ENCODE measurements at places on chromosomes 4 and X.
A peak's percentile ranks its signal among the peaks of the same experiment; 100 is the strongest.

GRCh38 chrX:46626566-46626965 lies 53.0 kb downstream of the CHST7 start:
- peak; percentile 95 for DNase-seq

DNA sequence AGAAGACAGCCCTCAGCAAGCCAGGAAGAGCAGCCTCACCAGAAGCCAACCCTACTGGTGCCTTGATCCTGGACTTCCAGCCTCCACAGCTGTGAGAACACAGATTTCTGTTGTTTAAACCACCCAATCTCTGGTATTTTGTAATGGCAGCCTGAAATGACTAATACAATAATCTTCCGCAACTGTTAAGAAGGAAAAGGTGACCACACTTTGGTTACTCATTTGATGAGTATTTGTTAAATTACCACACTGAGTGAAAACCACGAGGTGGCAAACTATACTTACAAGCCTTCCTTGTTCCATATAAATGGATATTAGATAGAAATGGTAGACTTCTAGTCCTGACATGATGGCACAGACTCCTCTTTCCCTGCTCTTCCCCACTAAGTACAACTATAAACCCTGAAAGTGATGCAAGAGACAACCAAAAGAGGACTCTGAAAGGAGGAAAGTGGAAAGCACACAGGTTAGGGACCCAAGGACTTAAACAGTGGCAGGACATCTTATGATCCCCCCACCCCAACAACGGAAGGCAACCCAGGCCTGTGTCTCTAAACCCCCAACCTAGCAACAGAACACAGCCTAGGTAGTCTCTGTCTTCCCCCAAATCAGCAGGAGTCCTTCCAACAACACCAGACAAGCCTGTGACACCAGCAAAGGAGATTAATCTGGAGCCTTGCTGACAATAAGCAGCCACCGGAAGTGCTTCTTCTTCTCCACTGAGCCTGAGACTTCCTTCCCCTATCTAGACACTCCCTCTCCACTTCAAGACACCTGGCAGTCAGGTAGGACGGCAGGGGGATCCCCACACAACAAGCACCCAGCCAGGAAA lies 12.3 kb downstream of the ZNF182 start:
- no peak for DNase-seq

DNA sequence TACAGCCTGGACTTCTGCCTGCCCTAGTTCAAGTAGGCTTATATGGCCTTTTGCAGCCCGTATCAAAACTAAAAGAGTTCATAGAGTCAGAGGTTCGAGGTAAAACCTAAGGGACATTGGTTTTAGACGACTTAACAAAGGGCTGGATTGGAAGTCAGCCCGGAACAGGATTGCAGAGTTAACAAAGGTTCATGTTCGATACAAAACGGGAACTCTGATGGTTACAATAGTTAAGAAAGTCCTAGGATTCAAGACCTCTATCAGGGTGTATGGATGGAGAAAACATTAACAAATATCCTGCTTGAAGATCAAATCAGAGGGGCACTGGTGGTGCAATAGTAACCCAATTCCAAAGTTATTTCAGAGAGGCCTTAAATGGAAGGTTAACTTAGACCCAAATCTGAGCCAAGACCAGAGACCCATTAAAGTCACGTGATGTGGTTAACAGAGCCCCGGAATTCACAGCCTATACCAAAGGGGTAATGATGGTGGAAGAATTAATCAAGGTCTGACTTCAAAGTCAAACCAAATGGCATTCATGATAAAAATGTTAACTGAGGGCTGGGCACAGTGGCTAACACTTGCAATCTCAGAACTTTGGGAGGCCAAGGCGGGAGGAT lies 656 bp upstream of the ZNF630 start:
- DNase-seq, result no peak

DNA sequence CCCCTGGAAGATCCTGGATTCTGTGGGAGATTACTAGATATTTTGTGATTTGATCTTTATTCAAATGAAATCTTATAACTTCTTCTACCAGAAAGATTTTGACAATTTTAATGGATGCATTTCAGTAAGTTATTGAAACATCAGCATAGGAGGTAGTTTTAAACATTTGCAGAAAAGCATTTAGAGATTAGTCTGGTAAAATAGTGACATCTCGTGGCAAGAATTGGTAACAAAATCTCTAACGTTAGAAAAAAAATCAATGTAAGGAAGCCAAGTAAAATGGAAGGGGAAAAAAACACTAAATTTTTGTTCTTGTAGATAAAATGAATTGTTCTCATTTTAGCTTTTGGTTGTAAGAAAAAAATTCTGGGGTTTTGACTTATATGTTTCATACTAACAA lies 73.3 kb downstream of the TASL start:
- peak; percentile 65 for DNase-seq

- DNase-seq, result no peak
These were observed 47.4 kb downstream of the HAUS3 start for GRCh38 chr4:2194496-2194895.

GRCh38 chrX:10660171-10660570 lies 39.8 kb upstream of the MID1 start:
- no peak for DNase-seq

DNA sequence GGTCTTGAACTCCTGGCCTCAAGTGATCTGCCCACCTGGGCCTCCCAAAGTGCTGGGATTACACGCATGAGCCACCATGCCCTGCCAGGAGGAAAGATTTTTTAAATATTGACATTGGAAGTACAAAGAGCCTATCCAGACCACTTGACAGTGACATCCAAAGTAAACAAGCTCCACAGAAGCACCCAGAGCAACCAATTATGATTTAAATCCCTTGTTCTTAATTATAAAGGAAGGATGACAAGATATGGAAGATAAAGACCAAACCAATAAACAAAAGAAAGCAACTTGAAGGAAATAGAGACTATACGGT lies 27.7 kb upstream of the RPL34 start:
- no peak for DNase-seq

- no peak for DNase-seq
These were observed 714.2 kb downstream of the RPA4 start for GRCh38 chrX:97597954-97598353.

DNA sequence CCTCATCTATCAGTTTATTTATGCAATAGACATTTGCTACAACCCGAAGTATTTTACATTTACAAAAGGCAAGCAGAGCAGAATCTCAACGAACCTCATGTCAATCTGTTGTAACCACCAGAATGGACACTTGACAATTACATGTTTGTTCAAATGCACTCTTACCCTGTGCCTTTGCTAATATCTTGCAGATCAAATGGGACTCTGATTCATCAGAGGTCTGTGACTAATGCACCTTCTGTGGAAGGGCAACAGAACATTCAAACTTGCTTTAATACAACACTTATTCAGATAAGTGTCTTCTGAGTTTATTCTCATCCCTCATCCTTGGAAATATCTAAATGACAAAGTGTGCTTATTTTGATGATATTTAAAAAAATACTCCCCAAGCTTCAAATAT lies 644.7 kb upstream of the PCDH10 start:
- no peak for DNase-seq

DNA sequence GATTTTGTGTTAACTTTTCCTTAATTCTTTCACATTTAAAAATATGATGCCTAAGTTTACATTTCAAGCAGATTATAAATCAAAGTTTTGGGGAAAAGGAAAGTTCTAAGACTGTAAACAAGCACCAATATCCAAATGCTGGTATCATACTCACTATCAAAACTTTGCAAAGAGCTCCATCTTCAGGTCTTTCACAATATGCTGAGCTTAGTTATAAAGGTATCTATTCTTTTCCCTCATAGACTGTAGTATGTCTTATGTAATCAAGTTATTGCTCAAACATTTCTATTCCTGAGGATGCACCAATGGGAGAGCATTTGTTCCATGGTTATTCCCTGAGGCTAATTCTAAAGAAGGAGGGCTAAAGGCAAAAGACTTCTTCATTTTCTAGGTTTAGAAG lies 207.9 kb upstream of the FAM241A start:
- DNase-seq, result peak; percentile 40

- no peak for DNase-seq
These were observed 74.9 kb downstream of the MAGEB10 start for GRCh38 chrX:27882695-27883094.

- DNase-seq, result no peak
These were observed 87.4 kb downstream of the EMCN start for GRCh38 chr4:100430451-100430850.

DNA sequence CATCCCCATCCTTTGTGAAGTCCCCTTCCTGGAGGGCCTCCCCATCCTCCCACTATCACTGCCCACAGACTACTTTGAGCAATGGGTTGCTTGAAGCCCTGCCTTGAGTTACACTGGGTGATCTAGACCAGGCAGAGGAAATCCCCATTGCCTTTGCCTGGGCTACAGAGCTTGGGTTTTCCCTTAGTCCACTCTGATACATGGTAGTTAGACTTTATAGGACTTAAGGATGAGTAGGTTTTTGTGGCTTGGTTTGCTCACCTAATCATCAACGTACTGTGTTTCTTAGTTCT lies 56.6 kb downstream of the TMEM131L start:
- no peak for DNase-seq

DNA sequence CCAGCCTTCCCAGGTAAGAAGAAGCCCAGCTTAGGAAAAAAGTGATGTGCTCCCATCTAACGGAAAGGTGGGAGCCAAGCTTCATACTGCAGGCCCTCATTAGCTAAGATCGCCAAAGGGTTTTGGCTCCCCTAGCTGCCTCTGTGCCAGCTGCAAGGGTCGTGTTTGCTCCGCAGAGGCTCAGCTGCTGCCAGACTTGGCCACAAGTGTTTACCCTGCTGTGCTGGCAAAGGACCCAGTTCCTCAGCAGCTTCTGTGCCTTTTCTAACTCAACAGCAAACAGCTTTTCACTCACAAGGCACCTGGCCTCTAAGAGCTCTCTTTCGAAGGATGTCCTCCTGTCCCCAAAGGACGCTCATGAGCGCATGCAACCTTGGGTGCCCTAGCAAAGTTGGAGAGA lies 12.2 kb upstream of the VMA21 start:
- no peak for DNase-seq

DNA sequence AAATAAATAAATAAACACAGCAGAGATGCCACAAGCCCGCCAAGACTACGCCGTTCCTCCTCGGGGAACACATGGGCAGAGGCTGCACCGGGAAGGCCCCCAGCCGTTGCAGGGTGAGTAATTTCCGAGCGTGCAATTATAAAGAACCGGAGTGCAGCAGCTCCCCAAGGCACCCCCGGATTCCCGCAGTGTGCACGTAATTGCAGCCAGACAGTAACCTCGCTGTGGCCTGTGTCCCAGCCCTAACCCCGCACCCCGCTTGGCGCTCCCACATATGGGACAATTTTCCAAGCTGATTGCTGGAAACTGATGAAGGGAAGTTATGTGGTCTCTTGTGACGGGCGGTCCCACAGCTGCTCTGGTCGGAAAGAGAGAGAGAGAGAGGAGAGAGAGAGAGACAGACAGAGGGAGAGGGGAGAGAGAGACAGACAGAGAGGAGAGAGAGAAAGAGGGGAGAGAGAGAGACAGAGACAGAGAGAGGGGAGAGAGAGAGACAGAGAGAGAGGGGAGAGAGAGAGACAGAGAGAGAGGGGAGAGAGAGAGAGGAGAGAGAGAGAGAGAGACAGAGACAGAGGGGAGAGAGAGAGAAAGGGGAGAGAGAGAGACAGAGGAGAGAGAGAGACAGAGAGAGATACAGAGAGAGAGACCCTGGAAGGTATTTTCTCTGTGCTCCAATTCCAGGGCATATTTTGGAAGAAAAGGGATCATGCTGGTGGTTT lies 275.4 kb downstream of the SHOX start:
- no peak for DNase-seq

- no peak for DNase-seq
These were observed 36.0 kb upstream of the ARSJ start for GRCh38 chr4:114015444-114015899.

- no peak for DNase-seq
These were observed 11.9 kb downstream of the CLRN2 start for GRCh38 chr4:17526695-17527477.

DNA sequence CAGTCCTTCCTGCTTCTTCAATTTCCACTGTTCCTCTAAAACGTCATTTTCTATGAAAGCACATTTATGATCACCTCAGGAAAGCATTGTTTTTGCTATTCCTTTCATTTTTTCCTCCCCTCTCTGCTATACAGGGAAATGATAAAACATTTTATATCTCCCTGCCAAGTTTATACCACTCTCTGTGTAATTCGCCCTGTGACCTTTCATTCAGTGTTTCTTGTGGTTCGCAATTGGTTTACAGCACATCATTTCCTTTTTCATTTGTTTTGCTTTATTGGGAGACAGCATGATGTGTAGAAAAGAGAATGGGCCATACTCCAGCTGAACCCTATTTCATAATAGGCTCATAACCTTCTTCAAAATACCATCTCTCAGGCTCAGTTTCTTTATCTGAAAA lies 99.9 kb upstream of the RAPGEF2 start:
- no peak for DNase-seq

DNA sequence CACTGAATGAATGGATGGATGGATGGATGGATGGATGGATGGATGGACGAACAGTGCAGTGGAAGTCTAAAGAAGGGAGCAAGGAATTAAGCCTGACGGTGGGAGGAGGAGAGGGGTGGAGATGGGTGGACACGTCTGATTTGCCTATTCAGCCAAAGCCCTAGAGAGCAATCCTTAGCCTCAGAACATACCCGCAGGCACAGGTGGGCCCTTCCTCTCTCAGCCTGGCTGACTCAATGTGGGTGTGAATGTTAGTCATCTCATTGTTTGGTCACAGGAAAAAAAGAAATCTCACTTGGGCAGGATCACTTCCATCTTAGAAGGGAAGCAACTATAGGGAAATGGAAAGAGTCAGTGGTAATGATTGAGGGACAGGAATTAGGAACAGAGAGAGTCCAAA lies 165.9 kb downstream of the PJA1 start:
- no peak for DNase-seq

DNA sequence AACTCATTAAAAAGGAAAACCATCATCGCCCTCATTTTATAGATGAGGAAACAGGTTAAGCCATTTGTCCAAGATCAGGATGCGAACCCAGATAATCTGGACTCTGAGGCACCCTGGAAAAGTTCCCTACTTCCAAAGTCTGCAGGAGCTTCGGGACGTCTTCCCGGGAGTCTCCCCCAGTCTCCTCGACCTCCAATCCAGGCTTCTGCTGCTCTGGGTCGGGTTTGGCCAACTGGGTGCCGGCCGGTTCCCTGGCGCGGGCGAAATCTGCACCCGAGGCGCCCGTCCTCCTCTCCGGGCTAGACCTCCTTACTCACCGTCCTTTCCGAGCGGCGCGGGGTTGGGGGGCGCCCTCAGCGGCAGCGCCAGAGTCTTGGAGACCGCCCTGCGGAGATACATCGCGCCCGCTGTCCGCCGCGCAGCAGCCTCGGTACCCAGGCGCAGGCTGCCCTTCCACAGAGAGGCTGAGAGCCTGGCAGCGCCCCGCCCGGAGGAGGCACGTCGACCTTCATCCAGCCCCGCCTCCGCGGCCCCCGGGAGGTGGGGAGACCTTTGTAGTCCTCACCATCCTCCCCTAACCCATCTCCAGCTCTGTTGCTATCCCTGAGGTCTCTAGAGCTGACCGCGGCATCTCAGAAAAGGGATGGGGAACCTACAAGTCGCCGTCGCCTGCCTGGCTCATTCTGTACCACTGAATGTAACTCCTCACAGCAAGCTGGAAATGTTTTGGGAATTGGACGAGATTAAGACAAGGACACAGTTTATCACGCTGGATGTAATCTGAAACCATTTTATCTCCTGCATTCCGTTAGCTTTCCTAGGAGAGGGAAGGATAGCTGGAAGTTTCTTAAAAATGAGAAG lies at the start of gene MGARP:
MGARP (minus strand) TSS at position 466 of the 861 bp plus-strand sequence; CDS start at position 399, 67 bp downstream.
- peak; percentile 43 for DNase-seq

Measured in common myeloid progenitor, CD34-positive (primary cell).